ENCODE measurements at places on chromosomes 7 and 10.

DNA sequence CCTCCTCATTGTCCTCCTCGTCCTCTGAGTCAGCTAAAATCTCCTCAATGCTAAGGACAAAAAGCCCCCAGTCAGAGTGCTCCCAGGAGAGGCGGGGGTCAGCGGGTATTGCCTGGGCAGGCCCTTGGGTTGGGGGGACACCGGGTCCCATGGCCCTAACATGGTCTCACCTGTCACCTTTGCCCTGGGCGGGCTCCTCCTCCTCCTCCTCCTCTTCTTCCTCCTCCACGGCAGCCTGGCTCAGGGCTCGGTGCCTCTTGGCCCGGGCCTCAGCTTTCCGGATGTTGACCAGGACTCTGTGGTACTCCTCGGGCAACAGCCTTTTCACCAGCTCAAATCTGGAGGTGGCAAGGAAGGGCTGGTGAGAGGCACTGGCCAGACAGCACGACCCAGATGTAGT lies 32.0 kb upstream of the FRAT2 start:
- DNase-seq: no peak

DNA sequence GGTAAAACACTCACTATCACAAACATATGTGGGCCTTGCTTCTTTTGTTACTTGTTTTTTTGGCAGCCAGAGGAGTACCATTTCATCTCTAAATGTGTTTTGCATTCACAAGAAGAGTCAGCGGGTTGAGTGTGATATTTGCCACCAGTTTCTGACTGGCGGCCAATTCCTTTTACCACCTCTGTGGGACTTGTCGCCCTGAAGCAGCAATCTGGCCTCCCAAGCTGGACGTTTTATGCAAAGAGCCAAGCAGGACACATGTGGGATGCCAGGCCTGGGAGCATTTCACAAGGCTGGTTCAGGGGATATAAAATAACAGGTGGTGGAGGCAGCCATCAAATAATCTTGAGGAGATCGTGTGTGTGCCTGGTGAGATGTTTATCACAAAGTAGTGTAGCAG lies 61.8 kb upstream of the TRIL start:
- DNase-seq: no peak

DNA sequence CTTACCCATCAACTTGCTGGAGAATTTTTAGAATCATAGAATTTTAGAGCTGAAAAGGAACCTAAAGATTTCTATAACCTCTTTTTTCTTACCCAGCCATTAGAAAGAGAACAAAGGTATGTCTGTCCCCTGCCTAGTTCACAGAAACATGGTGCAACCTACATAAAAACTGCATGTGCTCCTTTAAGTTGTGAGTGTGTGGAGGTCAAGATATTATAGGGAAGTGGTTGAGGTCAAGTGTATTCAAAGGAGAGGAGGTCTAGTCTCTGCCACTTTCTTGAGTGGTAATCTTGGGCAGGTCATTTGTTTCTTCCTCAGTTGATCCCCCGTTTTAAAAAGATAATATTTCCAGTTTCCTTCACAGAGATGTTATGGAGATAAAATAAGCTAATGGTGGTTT lies 6.4 kb downstream of the UBTD1 start:
- no peak for DNase-seq

DNA sequence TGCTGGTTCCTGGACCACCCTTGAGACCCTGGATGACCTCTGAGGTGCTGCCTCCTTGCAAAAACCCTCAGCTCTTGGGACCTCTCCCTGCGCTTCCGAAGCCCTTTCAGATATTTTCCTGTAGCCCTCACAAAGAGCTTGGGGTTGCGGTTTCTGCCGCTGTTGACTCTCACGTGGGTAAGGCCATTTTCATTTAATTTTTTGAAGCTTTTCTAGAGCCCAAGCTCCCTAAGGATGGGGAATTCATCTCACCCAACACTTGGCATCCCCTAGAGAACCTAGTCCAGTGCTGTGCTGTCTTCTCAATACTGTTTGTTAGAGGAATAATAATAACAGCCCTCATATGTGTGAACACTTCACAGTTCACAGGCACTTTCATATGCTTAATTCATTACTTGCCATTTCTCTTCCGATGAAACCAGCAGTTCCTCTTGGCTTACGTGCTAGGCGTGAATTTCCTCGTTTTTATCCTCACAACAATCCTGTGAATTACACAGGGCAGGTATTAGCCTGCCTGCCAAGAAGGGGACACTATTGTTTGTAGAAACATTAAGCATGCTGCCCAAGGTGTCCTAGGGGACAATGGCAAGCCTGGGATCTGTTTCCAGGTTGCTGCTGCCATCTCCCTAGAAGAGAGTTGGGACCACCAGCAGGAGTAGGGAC lies 71.6 kb upstream of the CTBP2 start:
- no peak for DNase-seq

GRCh38 chr10:75497997-75498883 lies 66.8 kb downstream of the LRMDA start:
- DNase-seq: no peak

GRCh38 chr10:77281719-77282118 lies 355.9 kb downstream of the KCNMA1 start:
- no peak for DNase-seq

DNA sequence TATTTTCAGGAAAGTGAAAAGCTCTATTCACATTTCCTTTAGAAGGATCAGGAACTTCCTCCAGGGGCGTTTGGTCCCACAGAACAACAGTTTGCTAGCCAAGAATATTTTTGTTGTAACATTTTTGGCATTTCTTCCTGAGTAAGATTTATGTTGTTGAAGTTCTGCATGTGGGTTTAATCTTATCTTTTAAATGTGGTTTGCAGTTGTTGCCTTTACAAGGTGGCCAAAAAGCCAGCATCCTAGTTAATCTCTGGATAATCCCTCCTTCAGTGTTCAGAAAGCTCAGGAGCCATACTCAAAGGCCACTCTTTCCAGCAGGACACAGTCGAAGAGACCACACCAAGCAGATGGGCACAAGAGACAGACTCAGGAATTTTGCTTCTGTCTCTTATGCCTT lies 30.0 kb downstream of the SLC26A4 start:
- no peak for DNase-seq

DNA sequence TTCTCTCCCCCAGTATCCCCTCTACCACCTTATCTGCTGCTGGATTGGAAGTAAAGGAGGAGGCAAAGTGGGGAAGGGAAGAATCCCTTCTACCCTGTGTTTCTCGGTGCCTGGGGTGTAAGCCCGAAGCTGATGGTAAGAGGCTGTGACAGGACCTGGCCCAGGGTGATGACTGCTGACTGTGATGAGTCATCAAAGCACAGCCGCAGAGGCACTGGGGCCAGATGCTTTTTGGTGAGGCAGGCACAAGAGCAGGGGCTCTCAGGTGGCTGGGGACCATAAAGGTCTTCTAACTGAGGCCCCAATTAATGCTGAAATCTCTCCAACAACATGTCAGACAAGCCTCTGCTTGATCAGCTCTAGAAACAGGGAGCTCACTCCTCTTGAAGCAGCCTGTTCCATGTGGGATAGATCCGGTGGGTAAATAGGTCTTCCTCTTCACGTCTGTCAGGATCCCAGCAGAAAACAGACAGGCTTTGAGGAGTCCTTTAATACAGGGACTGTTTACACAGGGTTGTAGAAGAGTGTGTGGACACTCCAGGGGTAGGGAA lies 86.1 kb upstream of the PCBD1 start:
- DNase-seq: no peak

- no peak for DNase-seq
These were observed 133.4 kb downstream of the JCAD start for GRCh38 chr10:29925771-29926692.

DNA sequence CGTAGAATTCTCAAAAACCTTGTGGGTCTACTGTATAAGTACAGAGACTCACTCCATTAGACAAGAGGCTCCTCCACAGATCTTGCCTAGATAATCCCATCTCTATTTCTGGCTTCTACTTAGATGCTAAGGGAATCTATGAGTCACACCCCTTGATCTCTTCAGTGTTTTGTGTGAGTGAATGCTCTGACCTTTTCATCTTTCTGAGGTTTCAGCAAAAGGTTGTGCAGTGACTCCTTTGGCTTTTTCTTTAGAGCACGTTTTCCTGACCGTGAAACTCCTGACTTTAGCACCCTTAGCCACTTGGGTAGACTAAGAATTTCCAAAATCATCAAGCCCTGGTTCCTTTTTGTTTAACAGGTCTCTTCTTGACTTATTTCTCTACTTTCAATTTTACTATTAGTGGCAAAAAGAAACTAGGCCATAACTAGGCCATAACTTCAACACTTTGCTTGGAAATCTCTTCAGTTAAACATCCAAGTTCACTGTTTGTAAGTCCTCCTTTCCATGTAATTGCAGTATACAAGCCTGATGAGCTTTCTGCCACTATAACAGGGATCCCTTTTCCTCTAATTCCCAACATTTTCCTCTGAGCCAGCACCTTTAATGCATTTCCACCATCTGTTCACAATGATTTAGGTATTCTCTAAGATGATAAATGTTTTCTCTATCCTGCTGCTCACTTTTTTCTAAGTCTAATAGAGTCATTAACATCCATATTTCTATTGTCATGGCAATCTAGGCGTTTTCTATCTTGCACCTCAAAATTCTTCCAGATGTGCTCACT lies 19.4 kb downstream of the COPG2 start:
- DNase-seq: no peak

GRCh38 chr10:50231515-50232260 lies 19.6 kb downstream of the ASAH2 start:
- DNase-seq: no peak

GRCh38 chr7:645606-646005 lies 80.9 kb upstream of the DNAAF5 start:
- DNase-seq: no peak

DNA sequence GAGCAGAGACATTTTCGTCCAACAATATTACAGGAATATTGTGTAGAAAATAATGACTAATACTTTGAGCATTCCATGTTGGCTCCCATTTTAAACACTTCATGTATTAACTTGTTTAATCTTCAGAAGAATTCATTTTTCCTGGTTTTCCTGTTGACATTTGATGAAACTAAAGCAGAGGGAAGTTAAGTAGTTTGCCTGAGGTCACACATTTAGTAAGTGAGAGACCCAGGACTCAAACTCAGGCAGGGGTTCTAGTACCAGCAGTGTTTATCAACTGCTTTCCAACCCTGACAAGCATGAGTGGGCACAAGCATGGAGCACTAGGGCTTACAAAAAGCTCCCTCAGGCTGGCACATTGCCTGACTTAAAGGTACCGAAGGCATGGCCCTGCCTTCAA lies 719.1 kb downstream of the AUTS2 start:
- no peak for DNase-seq

GRCh38 chr10:1308962-1309616 lies 252.9 kb downstream of the WDR37 start:
- no peak for DNase-seq

GRCh38 chr7:770741-771166 lies 43.7 kb upstream of the PRKAR1B start:
- DNase-seq: no peak

GRCh38 chr7:158083526-158084310 lies 503.9 kb downstream of the PTPRN2 start:
- DNase-seq: no peak

DNA sequence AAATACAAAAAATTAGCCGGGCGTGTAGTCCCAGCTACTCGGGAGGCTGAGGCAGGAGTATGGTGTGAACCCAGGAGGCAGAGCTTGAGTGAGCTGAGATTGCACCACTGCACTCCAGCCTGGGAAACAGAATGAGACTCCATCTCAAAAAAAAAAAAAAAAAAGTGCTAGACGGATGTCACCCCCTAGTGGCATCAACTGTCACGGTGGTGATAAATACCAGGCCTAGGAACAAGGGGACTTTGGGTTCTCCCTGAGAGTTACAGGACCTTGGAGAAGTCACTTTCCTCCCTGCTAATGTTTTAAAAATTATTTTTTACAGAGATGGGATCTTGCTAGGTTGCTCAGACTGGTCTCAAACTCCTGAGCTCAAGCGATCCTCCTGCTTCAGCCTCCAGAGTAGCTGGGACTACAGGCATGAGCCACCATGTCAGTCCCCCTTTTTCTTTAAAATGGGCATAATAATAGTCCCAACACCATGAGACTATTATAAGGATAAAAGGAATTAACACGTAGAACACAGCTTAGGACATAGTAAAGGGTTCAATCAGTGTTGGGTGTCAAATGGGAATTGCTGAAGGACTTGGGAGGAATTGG lies 2.6 kb upstream of the TMEM130 start:
- DNase-seq: no peak

- DNase-seq: no peak
These were observed 3.5 kb downstream of the DMTF1 start for GRCh38 chr7:87155788-87156187.

DNA sequence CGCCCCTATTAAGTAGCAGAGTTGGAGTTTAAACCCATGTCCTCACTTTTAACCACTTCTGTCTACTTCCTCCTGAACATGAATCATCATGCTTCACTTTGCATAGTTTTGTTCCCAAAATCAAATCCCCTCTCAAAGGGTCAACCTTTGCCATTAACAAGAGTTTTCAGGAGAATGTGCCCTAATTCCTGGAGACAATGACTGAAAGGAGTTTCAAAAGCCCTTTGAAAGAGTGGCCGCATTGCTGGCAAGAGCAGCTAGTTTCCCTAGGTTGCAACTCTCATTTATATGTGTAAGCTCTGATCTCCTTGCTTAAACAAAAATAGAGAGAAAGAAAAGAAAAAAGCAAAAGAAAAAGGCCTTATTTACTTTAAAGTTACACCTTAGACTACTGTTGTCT lies 9.2 kb downstream of the LGI1 start:
- no peak for DNase-seq

DNA sequence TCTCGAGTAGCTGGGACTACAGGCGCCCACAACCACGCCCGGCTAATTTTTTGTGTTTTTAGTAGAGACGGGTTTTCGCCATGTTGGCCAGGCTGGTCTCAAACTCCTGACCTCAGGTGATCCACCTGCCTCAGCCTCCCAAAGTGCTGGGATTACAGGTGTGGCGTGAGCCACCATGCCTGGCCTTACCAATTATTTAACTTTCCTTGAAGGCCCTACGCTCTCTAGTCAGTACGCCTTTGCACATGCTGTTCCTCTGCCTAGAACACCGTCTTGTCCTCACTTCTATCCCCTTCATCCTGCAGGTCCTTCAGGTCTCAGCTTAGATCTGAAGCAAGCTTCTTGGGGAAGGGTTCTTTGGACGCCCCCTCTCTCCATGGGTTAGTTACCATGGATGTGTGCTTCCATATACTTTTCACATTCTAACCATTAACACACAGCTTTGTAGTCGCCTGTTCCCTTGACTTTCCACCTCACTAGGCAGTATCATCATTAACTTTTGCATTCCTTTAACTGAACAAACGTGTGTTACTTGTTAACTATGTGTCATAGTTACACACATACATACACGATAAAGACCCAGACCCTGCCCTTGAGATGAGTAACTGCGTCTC lies 592 bp upstream of the ATP6V1F start:
- DNase-seq: no peak
